Posterior vena cava (tissue), 2 donors: ENCODE measurements at places on chromosomes 16 and 17.

DNA sequence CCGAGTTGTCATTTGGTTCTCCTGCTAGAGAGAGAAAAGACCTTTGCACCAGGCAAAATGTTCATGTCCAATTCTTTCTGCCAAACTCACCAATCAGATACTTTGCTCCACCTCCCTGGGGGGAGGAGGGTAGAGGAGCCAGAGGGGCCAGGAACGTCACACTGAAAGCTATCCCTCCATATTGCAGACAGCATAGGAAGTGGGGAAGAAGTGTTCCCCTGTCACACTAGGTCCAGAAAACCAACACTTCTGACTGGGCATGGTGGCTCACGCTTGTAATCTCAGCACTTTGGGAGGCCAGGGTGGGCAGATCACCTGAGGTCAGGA, 9.5 kb downstream of the HSD17B2 start:
- DNase-seq, result no peak

GRCh38 chr16:25172831-25173230, 43.9 kb upstream of the AQP8 start:
- DNase-seq, result peak; percentile 5

DNA sequence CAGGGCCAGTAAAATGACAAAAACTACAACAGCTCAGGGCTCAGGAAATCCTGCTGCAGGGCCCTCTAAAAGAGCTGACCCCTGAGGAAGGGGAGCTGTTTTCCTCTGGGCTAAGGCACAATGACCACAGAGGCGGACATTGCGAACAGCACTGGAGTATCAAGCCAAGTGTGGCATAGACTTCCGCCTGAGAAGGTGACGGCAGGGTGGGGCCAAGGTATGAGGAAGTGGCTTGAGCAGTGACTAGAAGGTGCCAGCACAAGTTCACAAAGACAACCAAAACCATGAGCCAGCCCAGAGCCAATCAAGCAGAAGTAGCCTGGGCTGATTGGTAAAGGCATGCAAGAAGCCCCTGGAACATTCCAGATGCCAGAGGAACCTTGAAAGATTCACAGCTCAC, 13.9 kb downstream of the ERN2 start:
- no peak for DNase-seq

DNA sequence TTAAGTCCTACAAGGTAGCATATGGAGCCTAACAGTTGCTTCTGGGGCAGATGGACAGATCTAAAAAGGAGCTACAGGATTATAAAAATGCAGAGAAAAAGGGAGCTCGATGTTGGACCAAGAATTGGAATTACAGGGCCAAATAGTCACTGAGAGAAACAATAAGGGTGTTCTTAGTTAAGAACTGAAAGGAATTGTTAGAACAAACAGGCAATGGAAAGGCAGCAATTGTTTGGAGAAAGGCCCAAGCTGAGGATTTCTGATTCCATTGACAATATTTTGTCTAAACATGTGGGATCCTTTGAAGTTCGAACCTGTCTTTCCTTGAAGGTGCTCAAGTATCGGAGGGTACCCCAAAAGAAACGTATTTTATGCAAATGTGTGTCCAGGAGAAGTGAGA, 513.6 kb upstream of the CDH8 start:
- no peak for DNase-seq

DNA sequence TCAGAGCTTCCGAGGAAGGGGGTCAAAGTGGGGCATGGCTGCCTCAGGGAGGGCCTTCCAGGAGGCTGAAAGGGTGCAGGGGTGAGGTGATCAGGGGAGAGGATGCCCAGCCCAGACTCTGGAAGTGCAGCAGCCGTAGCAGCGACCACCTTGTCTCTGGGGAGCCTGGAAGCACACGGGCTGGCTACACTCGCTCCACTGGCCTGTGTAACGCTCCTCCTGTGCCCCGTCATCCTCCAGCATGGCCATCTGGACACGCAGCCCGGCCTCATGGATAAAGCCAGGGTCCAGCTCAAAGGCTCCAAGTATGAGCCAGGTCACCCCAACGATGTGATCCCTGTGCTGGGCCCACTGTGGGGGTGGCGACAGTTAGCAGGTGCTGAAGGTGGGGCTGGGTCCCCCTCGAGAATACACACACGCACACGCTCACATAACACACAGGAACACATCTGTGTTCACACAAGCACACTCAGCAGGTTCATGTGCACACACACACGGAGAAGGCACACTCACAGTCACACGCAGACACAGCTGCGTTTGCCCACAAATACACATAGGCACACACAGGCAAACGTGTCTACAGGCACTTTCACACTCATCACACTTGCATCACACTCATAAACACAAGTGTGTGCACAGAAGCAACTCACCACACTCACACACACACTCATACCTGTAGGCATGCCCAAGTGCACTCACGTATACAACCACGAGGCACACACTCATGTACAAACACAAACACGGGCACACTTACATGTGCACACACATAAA, 19.3 kb downstream of the POLR3K start:
- peak; percentile 58 for DNase-seq
